ENCODE measurements at places on chromosomes 11 and 22. TPM values are rescaled to one million over a fixed set of nuclear protein-coding genes. Genes with fewer than 3 reads are reported as not detected.
A peak's percentile ranks its signal among the peaks of the same experiment; 100 is the strongest.

The FGF4 gene
- not detected for total RNA-seq

DNA sequence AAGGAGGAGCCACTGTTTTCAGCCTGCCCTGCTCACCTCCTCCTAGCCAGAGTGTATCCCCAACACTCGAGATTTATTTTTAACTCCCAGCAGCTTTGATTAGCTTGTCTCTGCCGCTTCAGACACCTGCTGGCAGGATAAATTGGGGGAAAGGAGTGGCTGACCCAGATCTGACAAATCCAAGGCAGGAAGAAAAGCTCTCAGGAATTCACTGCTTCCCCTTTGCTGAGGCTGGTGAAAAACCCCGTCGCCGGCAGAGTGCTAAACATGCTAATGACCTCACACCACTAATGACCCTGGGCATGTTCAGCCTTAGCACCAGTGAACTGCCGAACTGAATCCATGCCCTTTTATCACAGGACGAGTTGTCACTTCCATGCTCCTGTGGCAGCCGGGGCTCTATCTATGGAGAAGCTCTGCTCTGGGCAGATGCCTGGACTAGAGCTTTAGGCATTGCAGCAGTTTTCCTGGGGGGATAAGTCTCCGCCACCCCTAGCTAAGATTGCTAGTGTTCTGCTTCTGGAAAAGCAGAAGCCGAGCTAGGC, 52.2 kb downstream of the FEZ1 start:
- no peak for DNase-seq

- no peak for DNase-seq
These were observed 473.1 kb downstream of the LRRC4C start for GRCh38 chr11:40986320-40986719.

DNA sequence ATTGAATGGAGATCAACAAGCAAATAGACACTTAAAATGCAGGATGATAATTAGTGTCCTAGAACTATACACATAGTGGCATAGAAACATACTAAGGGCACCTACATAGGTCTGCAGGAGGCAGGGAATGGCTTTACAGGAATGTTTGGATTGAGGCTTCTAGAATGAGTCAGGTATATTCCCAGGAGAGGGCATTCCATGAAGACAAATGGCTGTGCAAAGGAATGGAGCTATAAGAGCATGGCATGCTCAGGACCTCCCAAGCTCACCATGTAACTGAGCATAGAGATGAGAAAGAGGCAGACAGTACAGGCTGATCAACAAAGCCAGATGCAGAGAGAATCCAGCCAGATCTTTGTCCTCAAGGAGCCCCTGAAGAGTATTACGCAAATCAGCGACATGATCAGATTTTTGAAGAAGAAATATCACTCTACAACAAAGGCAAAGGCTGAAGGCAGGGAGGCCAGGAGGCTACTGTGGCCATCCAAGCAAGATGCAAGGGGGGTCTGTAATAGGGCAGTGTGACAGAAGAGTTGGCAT, 211.1 kb upstream of the MTNR1B start:
- DNase-seq: no peak

- DNase-seq: no peak
These were observed 6.4 kb downstream of the ATG16L2 start for GRCh38 chr11:72820439-72821139.

- DNase-seq: peak; percentile 50
These were observed 54.7 kb downstream of the WNT11 start for GRCh38 chr11:76151556-76152085.

DNA sequence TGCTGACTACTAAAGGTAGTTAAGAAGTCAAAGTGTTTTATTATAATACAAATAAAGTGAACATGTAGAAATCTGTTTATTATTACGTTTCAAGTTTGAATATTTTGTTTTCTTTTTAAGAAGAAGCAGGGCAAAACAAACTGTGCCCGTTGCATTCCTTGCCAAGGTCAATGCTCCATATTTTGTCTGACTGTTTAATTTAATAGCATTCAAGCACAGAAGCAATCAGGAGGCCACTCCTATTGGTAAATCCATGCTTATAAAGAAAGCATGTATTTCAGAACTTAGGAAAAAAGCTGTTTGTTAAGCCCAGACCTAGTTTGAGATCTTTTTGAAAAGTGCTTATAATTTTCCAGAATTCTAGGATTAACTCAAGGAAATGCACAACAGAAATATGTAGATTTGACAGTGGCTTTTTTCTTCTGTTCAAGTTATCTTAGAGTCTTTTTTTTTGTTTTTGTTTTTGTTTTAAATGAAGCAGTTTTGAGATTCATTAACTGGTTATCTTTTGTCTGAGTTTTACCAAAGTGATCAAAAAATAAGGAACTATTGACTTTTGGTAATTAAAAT, 51.7 kb downstream of the ARHGAP42 start:
- DNase-seq: no peak

- DNase-seq: no peak
These were observed 20.7 kb upstream of the TIMP3 start for GRCh38 chr22:32780726-32781310.

GRCh38 chr11:68037411-68038225, 1.2 kb upstream of the TCIRG1 start:
- DNase-seq: peak; percentile 25

DNA sequence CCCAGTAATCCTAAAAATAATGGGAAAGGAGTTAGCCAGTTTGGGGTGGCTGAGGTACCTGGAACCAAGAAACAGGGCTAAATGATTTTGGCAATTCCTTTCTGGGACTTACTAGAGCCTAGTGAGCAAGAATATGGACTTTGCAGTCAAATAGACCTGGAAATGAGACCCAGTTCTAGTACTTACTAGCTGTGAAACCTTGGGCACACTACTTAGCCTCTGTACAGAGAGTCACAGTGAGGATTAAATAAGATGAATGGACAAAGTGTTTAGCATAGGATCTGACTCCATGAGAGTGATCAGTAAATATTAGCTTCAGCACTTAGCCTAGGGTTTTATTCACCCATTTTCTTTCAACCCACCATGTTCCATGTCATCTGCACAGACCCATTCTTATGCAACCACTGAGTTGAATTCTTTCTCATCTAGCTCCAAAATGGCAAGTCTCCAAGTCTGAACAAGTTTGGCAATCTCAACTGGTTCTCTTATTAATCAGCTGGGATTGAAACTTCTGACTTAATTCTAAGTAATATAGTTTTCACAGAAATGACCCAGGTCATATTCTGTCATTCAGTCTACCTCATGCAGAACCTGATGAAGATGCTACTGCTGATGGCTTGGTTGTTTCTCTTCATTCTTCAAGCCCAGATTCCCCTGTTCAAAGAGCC, 15.0 kb upstream of the SORL1 start:
- DNase-seq: no peak
